ENCODE measurements at places on chromosomes 2 and 18.

DNA sequence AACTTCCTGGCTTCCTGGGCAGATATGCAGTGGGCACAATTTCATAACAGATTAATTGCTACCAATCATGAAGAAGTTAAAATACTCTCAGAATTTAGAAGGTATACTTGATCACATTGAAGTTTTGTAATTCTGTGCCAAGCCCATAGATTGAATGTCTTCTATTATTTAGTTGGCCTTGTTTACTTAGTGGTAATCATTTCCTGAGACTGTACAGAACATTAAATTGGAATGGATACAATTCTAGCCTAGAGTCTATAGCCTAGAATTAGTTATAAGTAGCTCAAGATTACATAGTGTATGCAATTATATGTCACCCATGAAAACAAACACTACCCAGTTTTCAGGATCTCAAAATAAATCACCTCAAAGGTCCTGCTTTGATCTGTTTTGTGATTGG lies 615.8 kb downstream of the XIRP2 start:
- DNase-seq: no peak

- DNase-seq: no peak
These were observed 740.7 kb downstream of the DPP10 start for GRCh38 chr2:115183144-115183543.

- DNase-seq: no peak
These were observed 15.2 kb upstream of the RAPH1 start for GRCh38 chr2:203550266-203550665.

DNA sequence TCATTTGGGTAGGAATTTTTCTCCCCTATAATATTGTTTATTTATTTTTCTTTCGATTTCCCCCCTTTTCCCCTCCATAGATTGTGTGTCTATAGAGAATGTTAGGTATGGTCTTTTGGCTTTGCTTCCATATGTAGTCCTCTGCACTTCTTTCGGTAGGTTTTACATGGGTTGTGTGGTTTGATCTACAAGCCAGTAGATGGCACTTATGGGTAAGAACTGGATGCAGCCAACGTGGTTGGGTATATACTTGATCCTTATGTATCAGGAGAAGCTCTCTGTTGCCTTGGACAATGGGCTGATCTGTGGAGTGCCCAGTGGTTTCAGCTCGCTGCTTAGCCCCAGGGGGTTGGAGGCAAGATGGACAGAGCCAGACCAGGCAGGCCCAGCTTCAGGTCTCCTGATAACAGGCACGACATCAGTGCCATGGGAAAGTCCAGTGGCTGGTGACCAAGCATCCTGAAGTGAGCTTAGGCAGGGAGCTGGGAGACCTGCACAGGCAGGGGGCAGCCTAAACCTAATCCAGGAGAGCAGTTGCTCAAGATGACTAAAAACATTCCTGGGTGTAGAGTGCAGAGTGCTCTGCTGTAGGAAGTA lies 488.3 kb downstream of the CCDC85A start:
- DNase-seq: no peak

DNA sequence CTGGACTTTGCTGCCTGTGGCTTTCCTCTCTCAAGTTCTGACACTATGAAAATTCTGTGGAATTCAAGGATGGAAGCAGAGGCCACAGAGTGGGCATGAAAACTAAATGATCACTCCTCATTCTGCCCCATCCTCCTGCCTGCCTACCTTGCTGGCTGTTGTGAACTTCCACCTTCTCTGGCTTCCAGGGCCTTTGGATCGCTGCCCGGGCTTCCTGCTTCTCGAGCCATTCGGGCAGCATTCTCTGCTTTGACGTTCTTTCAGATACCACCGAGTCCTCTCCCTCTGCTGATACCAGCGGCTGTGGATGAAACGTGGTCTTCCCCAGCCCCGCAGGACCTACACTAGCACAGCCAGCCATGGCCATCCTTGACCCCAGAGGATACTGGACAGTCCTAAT lies 327.7 kb upstream of the SLC14A2 start:
- DNase-seq: no peak

GRCh38 chr2:147469471-147469870 lies 375.4 kb upstream of the ACVR2A start:
- DNase-seq: peak; percentile 93

Measured in NCI-H2081 (cell line).